ENCODE measurements at places on chromosomes 6 and 20.

DNA sequence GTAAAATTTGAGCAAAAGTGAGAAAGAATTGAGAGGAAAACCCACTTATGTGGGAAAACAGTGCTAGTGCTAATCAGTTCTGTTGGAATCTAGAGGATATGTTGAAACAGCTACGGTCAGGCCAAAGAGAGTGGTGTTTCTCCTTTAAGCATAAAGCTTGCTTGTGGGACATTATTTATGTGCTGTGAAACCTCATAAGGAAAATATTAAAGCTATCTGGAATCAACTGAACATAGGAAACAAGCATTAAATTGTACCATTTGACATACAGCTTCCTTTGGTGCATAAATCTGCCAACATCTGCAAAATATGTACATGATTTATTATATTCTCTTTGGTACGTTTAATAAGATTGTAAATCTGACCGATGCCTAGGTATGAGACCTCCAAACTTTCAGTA, 182.5 kb upstream of the PDE10A start:
- no peak for DNase-seq

DNA sequence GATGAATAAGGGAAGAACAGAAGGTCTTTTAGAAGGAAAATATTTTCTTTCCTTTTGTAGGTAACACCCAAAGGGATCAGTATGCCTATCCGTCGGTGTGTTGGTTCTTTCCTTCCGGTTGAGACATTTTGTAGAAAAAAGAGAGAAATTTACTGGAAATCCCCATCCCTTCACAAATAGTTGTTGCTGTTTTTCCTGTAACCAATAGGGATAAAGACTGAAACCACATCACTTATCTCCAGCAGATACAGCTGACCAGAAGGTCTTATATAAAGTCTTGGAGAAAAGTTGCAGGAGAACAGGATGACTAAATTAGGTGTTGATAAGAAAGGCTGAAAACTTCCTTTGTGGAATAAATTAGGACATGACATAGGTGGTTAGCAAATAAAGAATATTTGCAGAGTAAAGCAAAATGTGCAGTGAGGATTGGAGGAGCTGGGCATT, 14.8 kb upstream of the HLA-DRB1 start:
- no peak for DNase-seq

GRCh38 chr6:144561455-144562043, 276.4 kb downstream of the UTRN start:
- no peak for DNase-seq

DNA sequence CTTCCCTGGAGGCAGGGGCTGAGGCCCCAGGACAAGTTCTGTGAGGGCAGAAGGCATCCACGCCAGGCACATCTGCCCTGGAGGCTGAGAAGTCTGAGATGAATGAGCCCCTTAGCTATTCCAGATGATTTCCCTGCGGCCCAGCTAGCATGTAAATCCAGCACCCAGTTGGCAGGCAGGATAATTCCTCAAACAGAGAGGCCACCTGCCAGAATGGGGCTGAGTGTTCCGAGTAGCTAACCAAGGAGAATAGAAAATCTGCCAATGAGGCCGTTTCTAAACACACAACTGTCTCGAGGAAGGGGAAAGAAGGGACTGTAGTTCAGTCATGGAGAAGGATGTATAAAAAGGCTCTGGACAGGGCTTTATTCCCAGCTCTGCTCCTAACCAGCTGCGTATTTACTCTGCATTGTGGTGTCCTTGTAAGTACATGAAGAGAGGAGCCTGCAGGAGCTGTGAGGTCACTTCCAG, 211.4 kb upstream of the CDYL start:
- no peak for DNase-seq

DNA sequence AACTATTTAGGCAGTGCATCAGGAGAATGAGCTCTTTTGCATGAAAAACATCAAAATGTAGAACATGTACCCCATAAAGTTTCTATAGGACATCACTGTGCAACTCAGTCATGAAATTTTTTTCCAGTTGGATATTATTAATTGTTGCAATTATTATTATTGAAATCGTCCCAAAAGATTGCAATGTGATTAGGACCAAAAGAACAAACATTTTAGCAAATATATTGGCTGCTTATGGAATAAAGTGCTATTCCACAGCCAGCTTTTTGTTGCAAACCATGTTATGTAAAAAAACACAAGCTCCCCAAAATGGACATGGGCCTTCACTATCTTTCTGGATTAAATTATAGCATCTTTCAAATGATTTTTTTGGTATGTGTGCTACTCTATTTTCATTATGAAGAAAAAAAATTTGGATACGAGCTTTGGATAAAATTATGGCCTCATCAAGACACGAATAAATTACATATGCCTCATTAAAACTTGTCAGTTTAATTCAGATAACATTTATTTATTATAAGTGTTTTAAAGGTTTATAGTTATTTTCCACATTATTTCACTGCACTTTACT, 262.7 kb upstream of the TCF21 start:
- DNase-seq, result no peak

GRCh38 chr20:33803921-33804337, 7.2 kb upstream of the CHMP4B start:
- DNase-seq, result no peak

GRCh38 chr6:51218181-51218580, 399.5 kb downstream of the TFAP2B start:
- no peak for DNase-seq

DNA sequence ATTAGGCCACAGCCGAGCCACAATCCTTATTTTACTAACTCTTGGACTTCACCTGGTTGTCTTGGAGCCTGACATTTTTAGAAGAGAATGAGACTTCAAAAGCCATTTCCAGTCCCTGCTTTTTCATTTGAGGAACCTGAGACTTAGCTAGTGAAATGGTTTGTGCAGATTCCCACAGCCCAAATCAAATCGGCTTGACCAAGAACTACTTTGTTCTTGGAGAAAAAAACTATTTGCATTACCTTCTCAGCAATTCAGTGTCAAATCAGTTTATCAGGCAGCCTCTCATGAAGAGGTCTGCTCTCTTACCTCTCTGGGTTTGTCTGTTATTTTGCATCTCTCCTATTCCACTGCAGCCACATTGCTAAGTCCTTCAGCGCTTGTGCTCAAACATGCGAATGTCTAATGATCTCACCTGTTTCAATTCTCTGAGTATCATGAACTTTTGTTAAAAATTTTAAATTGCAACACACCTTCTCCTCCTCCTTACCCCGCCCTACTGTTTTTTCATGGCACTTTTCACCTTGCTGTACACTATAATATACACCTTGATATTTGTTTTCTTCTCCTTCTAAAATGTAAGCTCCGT, 573 bp upstream of the IFNGR1 start:
- no peak for DNase-seq

- no peak for DNase-seq
Observed at GRCh38 chr6:128256095-128256494, 264.3 kb downstream of the PTPRK start.

- no peak for DNase-seq
Observed at GRCh38 chr6:147579667-147580066, 71.2 kb downstream of the SAMD5 start.

GRCh38 chr6:33956206-33956605, 152.4 kb upstream of the MLN start:
- no peak for DNase-seq

All from activated T-helper 1 cell treated with Interleukin-2 at 50 U/mL for 16 hours (primary cell).